ENCODE measurements at places on chromosomes 4 and X.

GRCh38 chrX:85994228-85994627, 53.1 kb downstream of the CHM start:
- DNase-seq: no peak

DNA sequence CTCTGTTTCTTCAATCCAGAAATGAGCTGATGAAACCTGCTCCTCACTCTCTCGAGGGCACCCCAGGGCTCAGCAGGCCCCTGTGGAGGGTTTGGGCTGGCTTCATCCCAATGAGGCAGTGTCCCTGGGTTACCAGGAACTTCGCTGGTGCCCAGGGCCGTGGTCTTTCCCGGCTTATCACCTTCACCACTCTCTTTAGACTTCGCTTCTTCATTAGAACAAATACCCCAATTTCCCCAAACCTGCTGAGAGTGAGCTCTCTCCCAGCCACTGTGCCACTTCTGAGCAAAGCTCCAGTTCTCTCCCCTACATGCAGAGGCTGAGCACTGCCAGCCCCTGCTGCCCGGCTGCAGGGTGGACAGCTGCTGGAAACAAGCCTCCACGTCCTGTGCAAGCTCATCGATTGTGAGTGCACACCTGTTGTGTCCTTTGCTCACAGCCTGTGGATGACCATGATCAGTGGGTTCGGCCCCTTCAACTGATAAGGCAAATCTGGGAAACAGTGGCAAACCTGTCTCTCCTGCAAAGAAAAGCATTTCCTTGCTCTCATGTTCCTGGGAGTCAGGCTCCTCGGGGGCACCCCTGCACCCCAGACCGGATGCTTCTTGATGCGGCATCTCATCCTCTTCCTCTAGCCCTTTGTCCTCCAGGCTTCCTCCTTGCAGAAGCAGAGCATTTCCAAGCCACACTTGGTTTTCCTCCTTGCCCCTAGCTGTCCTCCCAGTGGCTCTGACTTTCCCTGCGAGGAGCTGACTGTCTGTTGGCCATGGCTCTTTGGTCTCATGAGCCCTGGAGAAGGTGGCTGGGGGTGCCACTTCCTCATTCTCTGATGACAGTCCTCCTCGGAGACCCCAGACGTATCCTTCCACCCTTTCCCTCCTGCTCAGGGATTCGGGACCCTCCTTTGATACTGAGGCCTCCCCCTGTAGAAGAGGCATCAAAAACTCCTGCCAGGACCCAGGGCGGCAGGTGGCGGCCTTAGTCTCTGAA, 28.7 kb downstream of the C4orf50 start:
- no peak for DNase-seq

DNA sequence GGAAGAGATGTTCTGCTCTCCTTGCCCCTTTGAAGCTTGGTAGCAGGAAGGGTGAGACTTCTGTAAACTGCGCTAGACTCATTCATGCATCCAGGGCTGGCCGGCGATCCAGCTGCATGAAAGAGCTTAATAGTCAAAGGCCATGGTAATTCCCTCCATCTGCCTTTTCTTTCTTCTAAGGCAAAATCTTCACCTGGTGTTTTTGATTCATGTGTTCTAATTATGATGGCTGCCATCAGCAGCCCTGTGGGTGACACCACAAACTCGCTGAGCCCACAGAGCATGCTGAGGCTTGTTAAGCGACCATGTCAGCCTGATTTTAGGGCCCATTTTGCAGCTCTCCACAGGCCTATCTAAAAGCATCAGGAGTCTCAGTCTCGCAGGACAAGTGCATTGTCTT, 450.1 kb upstream of the TENM3 start:
- DNase-seq: no peak

DNA sequence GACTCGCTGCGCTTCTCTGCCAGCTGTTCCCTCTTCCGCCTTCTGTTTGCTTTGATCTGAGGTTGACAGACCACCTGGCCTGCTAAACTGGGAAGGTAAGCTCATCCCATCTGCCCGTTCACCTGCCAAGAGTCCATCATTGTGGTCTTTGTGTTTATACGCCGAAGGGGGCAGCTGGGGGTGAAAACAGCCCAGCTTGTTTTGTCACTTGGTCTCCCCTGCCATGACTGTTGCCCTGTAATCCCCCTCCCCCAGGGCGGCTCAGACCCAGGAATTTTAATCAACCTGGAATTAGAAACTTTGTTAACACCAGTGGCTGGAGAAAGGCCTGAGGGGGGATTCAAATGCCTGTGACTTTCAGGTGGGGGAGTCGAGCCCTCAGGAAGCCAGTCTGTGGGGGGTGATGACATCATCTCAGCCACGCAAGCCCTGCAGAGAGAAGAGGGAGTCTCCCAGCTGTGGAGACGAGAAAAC, 333.3 kb downstream of the BCOR start:
- DNase-seq: no peak

- DNase-seq: no peak
These were observed 10.2 kb upstream of the GRIA3 start for GRCh38 chrX:123173833-123174232.

DNA sequence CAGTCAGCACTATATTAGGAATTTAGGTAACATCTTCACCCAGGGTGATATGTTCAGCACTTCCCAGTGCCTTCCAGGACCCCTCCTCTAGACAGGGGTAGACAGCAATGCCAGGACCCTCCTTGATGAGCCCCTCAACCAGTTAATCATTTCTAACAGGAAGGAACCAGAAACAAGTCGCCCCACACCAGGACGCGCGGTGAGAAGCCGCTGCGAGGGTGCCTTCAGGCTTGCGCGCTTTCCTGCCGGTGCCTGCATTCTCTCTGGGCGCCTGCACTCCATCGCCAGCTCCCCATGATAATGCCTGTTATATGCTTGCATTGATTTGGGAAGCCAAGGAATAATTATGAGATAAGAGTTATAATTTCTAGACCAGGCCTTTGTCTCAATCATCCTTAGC, 116.0 kb downstream of the ENPP6 start:
- DNase-seq: no peak
